ENCODE measurements at places on chromosomes 11 and 22. TPM values are rescaled to one million over a fixed set of nuclear protein-coding genes. Genes with fewer than 3 reads are reported as not detected.

MUC5B gene
- not detected for total RNA-seq

RASGRP2 gene
- 28.1 TPM for total RNA-seq

DNAL4 gene
- total RNA-seq: 12.3 TPM

OVOL1 gene
- total RNA-seq: not detected

EHF gene
- total RNA-seq: 0.78 TPM

NRGN gene
- 2.2 TPM for total RNA-seq
